Mucosa of descending colon (tissue), 3 donors: ENCODE measurements at places on chromosomes 7 and 10. TPM values are rescaled to one million over a fixed set of nuclear protein-coding genes. Genes with fewer than 3 reads are reported as not detected.

DNA sequence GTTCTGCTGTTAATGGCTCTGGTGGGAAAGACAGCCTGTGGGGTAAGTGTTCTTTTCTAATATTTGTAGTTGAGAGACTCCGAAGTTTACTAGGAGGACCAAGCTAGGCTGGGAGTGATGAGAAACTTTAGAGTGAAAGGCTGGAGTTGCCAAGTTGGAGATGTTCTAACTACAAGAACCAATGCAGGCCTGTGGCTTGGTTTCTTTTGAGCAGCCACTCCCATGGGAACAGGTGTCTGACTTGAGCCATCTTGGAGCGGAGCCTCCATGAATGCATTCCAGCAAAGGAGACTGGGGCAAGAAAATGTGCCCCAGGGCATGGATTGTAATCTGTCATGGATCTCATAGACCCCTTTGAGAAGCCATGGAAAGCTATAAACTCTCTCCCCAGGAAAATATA lies 296 bp downstream of the HABP2 start:
- no peak for DNase-seq

DNA sequence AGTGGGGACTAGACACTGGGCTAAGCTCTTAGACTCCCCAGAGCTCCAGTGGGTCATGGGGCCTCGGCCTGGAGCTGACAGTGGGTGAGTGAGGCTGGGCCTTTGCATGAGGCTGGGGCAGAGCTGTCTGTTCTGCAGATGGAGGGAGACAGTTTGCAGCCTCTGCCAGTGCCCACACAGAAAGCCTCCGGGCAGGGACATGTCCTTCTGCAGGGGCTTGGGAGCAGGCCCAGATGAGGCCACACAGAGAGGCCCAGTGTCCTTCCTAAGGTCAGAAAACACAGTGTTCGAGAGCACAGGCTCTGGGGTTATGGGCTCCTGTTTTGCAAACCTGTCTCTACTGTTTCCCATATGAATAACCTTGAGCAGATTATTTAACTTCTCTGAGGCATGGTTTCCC lies 25.1 kb upstream of the HK1 start:
- DNase-seq, result no peak

GRCh38 chr7:121494516-121494915 lies 98.4 kb upstream of the FAM3C start:
- DNase-seq, result no peak

DNA sequence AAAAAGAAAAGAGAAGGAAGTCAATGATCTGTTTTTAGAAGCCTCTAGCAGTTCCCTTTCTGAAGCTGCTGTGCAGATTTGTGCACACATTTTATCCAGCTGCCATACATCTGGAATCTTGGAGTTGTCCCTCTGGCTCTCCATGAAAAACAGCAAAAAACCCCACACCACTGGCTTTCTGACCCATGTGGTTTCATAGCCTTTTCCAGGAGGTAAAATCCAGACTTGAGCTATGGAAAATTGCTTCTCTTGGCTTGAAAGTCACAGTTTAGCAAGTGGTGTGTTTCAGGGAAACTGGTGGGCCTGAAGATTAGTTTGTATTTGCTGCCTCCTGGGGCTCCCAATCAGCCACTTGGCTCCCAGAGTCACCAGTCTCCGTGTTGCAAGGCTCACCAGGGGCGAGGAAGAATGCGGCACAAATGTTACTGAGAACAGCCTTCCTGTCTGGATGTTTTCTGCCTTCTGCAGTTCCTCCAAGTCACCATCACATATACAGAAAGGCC lies 50.1 kb upstream of the ADRB1 start:
- no peak for DNase-seq

- DNase-seq, result no peak
Observed at GRCh38 chr10:117260084-117260483, 19.2 kb downstream of the SLC18A2 start.

DNA sequence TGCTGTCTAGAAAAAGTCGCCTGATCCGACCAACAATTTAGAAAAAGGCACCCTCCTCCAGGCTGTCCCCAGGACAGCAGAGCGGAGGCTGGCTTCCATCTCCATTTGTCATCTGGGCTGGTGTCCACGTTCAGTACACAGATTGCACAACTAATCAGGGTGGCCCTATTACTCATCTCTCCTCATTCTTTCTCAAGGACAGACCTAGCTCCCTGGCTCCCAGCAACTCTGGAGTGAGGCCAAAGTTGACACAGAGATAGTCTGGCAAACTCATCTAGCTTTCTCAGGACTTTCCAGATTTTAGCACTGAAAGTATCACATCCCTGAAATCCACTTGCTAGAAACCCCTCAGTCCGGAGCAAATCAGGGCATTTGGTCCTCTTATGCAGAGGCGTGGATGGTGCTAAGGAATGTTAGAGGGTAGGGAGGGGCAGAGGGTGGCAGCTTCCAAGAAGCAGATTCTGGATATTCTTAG lies 75.1 kb downstream of the DNAH11 start:
- no peak for DNase-seq

- DNase-seq, result no peak
Observed at GRCh38 chr7:130492523-130493274, 814 bp downstream of the MEST start.

Gene CBX3
- total RNA-seq, result 81.4 TPM

- no peak for DNase-seq
Observed at GRCh38 chr7:139034336-139034735, 1.5 kb downstream of the ZC3HAV1L start.

GRCh38 chr10:97069576-97070362 lies 116.0 kb downstream of the SLIT1 start:
- DNase-seq, result no peak

Gene PALD1
- 15.9 TPM for total RNA-seq

GRCh38 chr7:15998617-15999016 lies 312.1 kb upstream of the MEOX2 start:
- no peak for DNase-seq

DNA sequence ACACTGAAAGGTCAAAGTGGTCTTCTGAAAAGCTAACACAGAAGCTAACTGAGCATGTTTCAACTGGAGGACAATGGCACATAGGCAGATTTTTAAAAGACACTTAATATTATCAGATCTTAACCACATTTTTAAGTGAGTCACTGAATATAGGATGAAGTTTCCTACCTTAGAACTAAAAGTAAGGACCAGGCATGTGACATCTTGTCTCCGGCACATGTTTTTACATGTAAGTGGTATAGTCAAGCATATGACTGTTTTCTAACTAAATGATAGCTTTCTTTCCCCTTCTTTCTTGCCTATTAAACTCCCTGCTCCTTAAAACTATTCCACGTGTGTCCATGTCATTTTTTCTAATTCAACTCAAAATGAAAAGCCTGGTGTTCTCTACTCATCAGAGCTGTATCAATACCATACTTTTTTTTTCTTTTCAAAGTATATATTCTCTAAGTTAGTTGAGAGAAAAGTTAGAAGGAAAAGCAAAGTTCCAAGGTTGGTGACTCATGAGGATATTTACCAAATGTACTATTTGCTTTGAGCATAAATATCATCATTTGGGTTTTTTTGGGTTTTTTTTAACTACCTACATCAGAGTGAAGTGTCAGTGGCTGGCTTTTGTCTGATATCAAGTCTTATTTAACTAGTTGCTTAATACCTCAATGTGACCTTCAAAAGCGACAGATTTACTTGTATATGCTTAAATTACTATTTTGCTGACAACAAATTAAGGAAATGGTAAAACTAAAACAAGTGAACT lies 127.5 kb downstream of the CRPPA start:
- DNase-seq, result no peak
